Hematopoietic multipotent progenitor cell (in vitro differentiated cells): ENCODE measurements at places on chromosomes 11 and 22.

- DNase-seq = peak; percentile 84
Measured at GRCh38 chr22:28594797-28595462, 84.7 kb downstream of the TTC28 start.

- no peak for DNase-seq
Measured at GRCh38 chr11:9176136-9176535, 84.7 kb upstream of the SCUBE2 start.

- no peak for DNase-seq
Measured at GRCh38 chr22:41479671-41480396, 10.9 kb downstream of the ACO2 start.

- no peak for DNase-seq
Measured at GRCh38 chr11:69834251-69834650, 15.0 kb upstream of the FGF3 start.

- no peak for DNase-seq
Measured at GRCh38 chr11:105789579-105790420, 179.9 kb downstream of the GRIA4 start.

DNA sequence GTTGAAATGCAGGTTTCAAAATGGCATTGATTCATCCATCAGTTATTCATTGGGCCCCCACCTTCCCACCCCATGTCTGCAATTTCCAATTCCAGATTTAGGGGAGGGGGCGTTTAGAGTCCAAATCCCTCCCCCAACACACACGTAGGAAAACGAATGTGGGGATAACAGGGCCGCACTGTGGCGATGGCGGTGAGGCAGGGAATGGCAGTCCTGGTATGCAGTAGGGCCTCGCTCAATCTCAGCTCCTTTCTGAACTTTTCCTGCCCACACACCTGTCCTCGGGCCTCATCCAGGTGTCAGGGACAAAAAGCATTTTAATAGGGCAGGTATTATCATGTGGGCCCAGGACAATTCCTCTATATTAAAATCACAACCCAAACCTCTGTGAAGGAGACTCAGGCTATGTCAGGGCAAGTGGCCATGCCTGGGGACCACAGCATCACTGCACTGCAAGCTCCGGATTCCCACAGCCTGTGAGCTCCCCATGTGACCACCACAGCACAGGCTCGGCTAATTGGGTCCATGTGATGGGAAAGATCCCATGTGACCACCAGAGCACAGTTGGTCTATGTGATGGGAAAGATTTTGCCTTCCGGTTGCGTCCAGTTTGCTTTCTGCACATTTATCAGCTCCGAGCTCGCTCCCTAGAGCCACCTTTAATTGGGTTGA is 44.5 kb downstream of the RTL6 start:
- DNase-seq = no peak

GRCh38 chr22:46043816-46044620 is 67.1 kb upstream of the WNT7B start:
- no peak for DNase-seq

DNA sequence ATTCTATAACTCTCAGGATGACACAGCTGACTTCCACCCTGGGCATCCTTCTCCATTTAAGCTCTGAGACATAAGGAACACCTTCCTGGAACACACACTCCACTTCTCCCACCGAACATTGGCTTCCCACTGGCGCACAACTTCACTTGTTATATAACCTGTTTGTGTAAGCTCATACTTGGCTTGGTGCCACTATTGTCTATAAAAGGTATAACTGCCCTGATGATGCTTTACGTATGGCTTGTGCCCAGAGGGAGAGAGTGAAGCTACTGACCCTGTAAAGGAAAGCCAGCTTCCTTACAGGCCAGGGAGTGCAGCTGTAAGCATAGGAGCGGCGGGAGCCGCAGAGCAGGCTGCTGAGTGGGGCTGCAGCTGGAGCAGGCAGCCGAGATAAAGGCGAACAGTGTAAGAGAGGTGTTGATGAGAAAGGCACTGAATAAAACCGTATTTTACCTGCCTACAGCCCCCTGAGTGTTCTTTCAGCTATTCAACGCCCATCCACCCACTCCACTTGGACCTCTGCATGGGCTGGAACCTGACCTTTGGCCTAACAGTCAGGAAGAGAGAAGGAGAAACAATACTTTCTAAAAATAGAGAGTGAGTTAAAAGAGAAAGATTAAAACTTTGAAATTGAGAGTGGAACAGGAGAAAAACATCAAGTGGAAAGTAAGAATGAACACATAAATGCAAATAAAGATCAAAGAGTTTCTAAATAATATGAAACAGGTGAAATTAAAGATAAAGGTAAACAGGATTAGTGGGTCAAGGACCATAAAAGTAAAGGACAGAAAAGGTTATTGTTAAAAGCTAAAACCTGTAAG is 252.1 kb upstream of the ARHGAP42 start:
- no peak for DNase-seq

- no peak for DNase-seq
Measured at GRCh38 chr11:17533778-17534415, 10.3 kb downstream of the USH1C start.

DNA sequence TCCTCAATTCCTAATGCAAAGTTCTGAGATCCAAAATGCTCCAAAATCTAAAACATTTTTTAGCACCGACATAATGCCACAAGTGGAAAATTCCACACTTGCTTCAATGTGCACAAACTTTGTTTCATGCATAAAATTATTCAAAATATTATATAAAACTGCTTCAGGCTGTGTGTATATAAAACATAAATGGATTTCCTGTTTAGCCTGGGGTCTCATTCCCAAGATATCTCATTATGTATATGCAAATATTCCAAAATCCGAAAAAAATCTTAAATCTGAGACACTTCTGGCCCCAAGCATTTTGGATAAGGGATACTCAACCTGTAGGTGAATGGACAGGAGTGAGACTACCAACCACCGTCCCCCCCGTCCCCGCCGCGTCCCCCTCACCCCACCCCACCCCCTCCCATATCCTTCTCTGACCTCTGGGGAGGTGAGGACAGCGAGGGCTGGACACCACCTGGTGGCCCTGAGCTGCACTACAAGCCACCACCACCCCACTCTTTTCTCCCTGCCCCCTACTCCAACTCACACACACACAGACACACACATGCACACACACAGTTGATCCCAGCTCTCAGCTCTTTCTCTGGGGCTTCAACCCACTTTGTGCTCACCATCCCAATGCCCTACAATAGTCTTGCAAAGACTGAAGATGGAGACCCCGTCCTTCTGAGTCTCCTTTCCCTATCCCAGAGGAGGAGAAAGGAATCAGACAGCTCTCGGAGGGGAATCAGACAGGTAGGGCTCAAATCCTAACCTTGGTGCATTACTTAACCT is 101.0 kb downstream of the PDE2A start:
- DNase-seq = peak; percentile 53

- DNase-seq = no peak
Measured at GRCh38 chr11:72750086-72750485, 2.1 kb downstream of the ARAP1 start.

DNA sequence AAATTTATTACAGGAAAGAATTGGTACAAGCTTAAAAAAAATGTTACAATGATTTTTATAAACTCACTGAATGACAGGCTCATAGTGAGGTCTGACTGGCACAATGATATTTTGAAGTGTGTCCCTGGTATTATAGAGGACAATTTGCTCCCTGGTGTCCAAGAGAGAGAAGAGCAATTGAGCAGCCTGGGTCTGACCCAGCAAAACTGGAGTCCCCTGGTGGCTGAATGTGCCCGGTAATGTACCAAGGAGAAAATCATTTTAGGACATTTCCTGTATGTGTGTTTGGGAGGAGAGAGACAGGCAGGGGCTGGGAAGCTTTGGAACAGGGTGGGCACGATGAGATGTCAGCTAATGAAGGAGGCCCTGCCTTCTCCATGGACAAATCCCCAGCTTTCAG is 125.3 kb downstream of the APOL5 start:
- no peak for DNase-seq

GRCh38 chr22:38089474-38089851 is 5.5 kb upstream of the SLC16A8 start:
- no peak for DNase-seq

- no peak for DNase-seq
Measured at GRCh38 chr11:4125141-4125540, 30.5 kb downstream of the RRM1 start.

DNA sequence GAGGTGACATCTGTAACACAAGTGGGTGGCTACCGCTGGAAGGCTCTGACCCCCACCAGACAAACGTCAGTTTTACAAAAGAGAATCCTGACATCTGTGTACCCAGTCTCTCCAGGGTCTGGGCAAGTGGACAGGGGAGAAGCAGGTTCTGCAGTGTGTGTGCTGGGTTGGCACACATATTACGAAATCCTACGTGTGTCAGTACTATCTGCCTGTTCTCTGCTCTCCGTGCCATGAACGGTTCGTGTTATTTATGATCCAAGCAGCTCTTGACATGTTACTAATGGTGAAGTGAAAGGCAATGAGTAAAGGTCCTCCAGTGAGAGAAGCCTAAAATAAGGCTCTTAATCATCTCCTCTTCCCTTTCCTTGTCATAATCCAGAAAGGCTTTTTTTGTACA is 201.5 kb upstream of the MTMR2 start:
- no peak for DNase-seq

DNA sequence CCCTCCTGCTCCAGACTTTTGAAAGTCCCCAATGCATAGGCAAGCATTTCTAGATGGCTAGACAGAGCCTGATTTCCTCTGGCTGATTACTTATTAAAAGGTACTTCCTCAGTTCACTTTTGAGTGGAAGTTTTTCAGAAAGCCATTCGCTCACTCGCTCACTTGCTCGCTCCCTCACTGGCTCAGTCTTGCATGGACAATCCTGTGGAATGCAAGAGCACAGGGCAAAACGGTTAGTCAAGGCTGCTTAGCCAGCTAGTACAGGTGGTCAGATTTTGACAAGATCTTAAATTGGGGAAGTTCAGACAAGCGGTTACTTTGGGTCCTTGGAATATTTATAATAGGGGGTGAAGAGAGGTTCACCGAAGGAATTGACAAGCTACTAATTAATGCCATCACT is 101.0 kb downstream of the ARL14EP start:
- DNase-seq = no peak

- no peak for DNase-seq
Measured at GRCh38 chr11:132523929-132524328, 1008.4 kb downstream of the OPCML start.

GRCh38 chr11:105867742-105868141 is 154.3 kb downstream of the MSANTD4 start:
- no peak for DNase-seq

GRCh38 chr11:115682101-115682500 is 177.9 kb upstream of the CADM1 start:
- DNase-seq = no peak

DNA sequence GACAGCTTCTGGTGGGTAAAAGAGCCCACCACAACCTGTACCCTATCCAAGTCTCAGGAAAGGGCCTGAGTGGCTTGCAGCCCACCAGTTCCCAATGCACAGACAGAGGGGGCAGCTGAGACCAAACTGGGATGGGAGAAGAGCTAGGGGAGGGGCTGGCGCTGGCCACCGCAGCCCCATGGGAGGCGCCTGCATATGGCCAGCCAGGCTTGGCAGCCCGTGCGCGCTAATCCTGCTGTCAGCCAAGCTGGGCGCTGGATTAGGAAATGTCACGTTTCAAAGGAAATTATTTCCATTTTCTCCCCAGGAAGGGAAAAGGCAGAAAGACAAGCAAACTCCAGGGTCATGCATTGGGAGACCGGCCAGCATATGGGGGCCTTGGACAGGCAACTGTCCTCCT is 236.8 kb downstream of the BUD13 start:
- no peak for DNase-seq

- no peak for DNase-seq
Measured at GRCh38 chr22:26234296-26234695, 65.0 kb downstream of the SEZ6L start.

- DNase-seq = no peak
Measured at GRCh38 chr11:123375832-123376231, 54.2 kb upstream of the GRAMD1B start.

GRCh38 chr22:23424031-23424430 is 156.1 kb downstream of the IGLL1 start:
- DNase-seq = no peak

GRCh38 chr22:28589102-28589750 is 90.4 kb downstream of the TTC28 start:
- no peak for DNase-seq

- no peak for DNase-seq
Measured at GRCh38 chr11:64251016-64251752, at the start of gene PLCB3. Gene PLCB3, plus strand, starts transcription at chr11:64251530. Its CDS starts 120 bp downstream, at chr11:64251650.

GRCh38 chr11:62688491-62688890 is 839 bp downstream of the LRRN4CL start:
- DNase-seq = no peak

GRCh38 chr11:124238512-124238911 is 2.4 kb upstream of the OR8G1 start:
- DNase-seq = no peak

- DNase-seq = no peak
Measured at GRCh38 chr11:125494974-125495725, 915 bp downstream of the FEZ1 start.

DNA sequence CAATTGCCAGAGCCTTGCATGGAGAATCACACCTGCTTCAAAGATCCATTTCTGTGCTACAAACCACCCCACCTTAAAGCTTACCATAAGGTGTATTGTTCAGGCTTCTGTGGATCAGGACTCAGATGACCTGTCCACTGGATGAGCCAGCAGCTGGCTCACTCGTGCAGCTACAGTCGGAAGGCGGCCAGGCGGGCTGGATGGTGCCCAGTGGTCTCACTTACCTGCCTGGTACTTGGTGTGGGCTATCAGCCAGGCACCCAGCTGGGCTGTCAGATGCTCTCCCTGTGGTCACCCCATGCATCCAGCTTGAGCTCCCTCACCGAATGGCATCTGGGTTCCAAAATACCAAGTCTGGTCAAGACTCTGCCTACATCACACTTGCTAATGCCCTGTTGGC is 10.9 kb upstream of the APOBEC3B start:
- DNase-seq = no peak

GRCh38 chr11:19647816-19648215 is 64.8 kb upstream of the NAV2 start:
- no peak for DNase-seq

GRCh38 chr11:123654566-123655081 is at the start of gene SCN3B:
Gene SCN3B, minus strand, starts transcription at chr11:123654624. Its CDS starts 823 bp downstream, at chr11:123653801.
- DNase-seq = no peak

GRCh38 chr11:67404515-67405195 is 772 bp downstream of the TBC1D10C start:
- no peak for DNase-seq

DNA sequence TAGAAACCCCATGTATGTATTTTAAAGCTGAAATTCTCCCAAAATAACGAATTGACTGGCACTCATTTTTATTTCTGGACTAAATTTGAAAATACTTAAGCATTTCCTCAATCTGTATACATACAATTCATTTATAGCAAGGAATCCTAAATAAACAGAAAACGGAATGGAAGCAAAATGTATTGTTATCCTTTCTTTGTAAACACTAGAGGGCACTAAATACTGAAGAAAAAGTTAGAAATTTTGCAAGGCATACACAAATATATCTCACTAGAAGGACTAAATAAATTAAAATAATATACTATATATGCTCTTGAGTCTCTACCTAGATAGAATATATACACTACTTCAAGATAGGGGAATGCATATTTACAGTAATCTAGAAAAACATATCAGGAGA is 23.1 kb upstream of the ANO5 start:
- DNase-seq = no peak

- DNase-seq = no peak
Measured at GRCh38 chr22:48940266-48941032, 887.2 kb downstream of the BRD1 start.
